Cerebellum (tissue), 4 donors: ENCODE measurements at places on chromosomes 6 and 20.

DNA sequence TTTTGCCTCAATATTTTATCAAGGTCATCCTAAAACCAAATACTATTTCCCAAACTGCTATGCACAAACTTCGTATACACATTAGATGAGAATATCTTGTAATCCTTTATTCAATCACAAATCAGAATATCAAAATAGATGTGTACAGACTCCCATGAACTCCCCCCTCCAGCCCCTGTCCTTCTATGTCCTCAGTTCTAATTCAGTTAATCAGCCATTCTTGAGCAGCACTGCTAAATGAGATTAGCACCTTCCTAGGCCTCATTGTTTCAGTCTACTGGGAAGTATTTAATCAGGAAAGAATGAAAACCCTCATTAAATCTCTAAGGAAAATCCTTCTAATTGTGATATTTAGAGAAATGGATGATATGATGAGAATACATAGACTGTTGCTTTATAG, 36.6 kb downstream of the RCAN2 start:
- DNase-seq, result no peak

- DNase-seq, result no peak
These were observed 529.1 kb upstream of the CITED2 start for GRCh38 chr6:139903411-139904157.

DNA sequence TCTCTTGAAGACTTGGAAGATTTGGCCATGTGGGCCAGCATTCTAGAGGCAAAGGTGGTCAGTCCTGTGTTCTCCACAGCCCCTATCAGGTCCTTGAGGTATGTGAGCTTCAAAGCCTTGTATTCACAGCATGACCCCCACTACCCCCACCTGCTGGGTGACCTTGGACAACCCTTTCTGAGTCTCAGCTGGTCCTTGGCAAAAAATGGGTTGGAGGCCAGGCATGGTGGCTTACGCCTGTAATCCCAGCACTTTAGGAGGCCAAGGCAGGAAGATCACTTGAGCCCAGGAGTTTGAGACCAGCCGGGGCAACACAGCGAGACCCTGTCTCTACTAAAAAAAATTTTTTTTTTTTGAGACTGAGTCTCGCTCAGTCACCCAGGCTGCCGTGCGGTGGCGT, 42.6 kb downstream of the UBE2V1 start:
- DNase-seq, result no peak

DNA sequence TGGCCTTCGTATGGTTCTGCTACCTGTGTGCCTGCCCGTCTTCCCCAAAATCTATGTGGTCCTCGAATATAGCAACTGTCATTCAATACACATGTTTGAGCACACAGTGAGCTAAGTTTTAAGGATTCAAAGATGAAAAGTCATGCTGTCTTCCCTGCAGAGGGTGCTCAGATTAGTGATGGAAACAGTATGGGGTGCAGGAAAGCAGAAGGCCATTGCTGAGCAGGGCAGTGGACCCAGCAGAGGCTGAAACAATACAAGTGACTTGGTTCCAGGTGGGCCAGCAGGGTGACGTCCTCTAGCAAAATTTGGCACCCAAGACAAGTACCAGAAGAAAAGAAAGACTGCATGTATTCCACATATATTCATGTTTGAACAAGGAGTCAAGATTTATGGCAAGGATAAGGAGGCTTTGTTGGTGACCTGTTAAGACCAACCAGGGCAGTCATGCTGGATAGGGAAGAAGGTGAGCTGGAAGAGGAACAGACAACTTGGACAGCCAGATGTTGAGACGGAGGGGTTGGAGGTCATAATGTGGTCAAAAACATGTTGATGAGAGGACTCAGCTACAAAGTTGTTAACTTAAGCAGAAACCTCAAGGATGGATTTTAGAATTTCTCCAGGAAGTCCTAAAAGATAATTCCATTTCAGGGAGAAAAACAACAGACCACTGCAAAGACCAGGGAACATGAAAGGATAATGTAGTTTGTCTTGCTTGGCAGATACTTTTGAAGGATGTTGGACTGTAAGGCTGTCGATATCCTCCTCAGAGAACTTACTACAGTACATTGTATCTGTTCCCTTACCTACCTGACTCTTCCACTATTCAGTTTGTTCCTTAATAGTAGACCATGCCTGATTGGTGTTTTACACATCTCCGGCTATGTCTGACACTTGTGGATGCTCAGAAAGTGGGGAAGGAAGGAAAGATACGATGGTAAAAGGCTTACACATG, 2.5 kb downstream of the HLA-DQA1 start:
- DNase-seq, result no peak

GRCh38 chr6:123415844-123416468, 220.8 kb downstream of the TRDN start:
- DNase-seq, result peak; percentile 48

DNA sequence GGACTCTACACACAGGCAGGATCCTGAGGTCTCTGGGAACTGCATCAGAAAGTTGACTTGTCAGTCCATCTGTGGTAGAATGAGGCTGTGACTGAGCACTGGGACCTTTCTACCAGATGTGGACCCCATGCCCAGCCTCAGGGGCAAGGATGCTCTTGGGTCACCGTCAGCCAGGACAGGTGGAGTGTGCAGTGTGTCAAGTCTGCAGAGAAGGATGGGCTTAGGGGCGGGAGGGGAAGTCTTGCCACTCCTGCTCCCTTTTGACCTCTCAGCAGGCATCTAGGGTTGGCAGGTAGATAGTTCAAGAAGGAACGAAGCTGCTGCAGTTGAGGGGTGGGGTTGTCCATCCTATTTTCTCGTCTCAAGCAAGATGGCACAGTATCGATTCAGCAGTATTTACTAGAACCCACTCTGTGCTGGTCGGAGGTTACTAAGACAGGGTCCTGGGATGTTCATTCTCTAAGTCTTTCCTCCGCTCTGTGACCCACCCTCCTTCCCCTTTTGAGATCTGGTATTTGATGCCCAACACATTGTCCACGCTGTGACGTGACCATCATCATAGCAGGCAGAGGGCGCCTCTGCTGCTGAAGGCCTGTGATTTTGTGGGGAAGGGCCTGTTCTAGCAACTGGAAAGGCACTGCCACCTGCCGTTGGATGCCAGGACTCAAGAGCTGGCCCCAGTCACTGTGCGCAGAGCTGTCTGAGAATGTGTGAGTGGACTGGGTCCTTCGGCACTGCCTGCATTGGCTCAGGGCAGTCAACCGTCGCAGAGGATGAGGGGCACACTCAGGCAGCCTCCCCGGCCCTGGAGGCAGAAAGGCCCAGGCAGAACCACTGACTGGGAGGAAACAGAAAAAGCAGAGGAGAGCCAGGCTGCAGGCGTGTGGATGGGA, 23.2 kb downstream of the RBCK1 start:
- peak; percentile 86 for DNase-seq

DNA sequence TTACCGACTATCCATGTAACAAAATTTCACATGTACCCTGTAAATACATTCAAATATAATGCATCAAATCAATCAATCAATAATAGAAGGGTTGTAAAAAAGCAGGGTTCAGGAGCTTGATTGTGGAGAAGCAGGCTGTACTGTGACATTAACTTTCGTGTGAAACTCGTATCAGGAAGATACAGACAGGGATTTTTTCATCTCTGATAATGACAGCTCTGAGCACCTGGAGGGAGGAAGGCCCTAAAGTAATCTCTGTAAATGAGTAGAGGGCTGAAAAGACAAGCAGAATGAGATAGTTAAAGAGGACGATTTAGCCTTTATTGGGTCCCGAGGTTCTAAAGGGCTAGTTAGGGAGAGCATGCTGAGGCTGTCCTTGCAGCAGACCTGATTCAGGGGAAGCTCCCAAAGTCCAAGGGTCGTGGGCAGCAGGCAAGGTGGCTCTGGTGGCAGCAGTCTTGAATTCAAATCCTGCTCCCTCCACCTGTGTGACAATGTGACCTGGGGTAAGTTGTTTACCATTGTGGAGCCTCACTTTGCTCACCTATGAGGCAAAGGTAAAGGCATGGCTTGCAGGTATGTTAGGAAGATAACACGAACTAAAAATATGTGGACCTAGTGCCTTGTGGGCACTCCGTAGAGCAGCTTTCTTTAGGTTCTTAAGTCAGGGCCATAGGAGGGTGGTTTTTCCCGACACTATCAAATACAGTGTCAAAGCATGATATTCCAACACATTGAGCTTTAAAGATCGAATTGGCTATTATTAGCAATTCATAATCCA, 219.4 kb upstream of the MYLIP start:
- DNase-seq, result no peak

GRCh38 chr6:158627940-158628211, 16.7 kb downstream of the DYNLT1 start:
- DNase-seq, result no peak

GRCh38 chr20:13223736-13224520, 2.9 kb downstream of the ISM1 start:
- DNase-seq, result no peak

GRCh38 chr20:5971203-5971602, 20.8 kb downstream of the MCM8 start:
- no peak for DNase-seq

DNA sequence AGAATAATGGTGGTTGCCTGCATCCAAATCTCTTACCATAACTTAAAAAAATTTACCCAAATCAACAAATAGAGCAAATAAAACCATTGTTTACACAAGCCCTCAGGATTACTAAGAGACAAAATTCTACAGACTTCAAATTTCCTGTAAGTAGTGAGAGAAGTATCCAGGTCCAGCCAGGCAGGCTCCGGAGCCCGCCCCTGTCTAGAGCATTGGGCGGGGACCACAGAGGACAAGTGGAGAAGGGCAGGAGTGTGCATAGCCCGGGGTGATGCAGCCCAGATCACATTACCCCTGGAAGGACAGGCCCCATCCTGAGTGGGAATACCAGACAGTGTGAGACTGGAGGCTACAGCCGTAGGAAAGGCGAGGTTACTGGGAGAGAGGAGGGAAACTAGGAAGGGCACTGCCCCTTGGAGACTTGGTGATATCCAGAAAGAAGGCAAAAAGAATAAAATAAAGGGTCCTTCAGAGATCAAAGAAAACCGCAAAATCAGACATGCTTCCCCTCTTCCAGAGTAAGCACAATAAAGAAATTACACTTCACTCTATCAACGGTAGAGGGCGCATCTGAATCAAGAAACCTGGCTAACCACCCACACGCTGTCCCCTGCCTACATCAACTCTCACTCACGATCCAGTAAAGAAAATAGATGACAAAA, 26.6 kb downstream of the RIN2 start:
- peak; percentile 28 for DNase-seq

DNA sequence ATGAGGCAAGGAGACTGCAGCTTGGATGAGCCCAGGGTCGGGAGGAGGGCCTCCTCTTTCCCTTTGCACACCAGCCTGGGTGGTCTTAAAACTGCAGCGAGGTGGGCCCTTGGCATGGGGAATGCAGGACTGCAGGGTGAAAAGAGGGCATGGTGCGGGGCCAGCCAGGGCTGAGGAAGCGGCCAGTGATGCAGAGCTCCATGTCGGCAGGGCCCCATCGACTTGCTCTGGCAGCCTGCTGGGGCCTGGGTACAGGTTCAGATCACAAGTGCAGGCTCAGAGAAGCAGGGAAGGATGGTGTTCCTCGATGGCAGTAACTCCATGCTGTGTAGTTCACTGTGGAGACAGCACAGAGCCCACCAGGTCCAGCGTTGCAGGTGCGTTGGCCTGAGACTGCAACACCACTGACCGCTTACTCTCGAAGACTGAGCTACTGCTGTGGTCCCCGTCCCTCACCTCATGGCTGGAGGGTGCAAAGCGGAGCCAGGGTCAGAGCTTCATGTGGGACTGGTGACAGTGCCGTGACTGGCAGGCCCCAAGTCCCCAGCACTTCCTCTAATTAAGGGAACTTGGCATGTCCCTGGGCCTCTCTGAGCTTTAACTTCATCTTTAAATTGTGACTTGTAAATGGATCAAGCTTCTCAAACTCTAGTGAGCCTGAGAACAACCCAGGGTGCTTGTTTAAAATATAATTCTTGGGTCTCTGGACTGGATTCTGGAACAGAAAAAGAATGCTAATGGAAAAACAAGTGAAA, 223.2 kb downstream of the SYNDIG1 start:
- no peak for DNase-seq
